Activated CD8-positive, alpha-beta memory T cell treated with anti-CD3 and anti-CD28 coated beads, Interleukin-2, amount 10 ng/mL, durations not matched to agents 7 days and 5 days (primary cell): ENCODE measurements at places on chromosomes 3 and 15.
A peak's percentile ranks its signal among the peaks of the same experiment; 100 is the strongest.

GRCh38 chr15:61050844-61051568, 178.1 kb downstream of the RORA start:
- no peak overlapping the region for H3K4me3 ChIP-seq
- H3K27ac ChIP-seq = no peak overlapping the region
- H3K4me1 ChIP-seq = peaks cover 3% of the 10 kb centered on the region
- no peak for DNase-seq

DNA sequence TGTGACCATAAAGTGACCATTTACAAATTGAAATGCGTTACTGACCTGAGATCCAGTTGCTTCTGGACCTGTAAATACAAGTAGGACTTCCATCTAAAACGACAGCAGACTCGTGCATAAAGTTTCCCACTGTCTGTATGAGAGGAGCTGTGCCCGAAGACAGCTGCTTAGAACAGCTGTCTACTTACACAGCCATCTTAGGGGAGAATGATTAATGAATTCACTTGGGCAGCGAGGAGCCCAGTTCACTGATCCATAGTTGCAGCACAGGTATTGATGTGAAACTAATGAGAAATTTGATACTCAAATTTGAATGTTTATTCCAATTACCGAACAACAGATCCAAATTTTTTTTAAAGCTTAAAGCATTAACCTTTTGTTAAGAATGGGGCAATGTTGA, 748.1 kb downstream of the NR2F2 start:
- H3K27ac ChIP-seq = no peak overlapping the region
- no peaks in the 10 kb centered on the region for H3K4me1 ChIP-seq
- H3K4me3 ChIP-seq = no peak overlapping the region
- H3K36me3 ChIP-seq = no peaks in the 10 kb centered on the region
- no peaks in the 10 kb centered on the region for H3K27me3 ChIP-seq
- DNase-seq = no peak

- no peak overlapping the region for H3K27ac ChIP-seq
- no peaks in the 10 kb centered on the region for H3K4me1 ChIP-seq
- no peak for DNase-seq
- no peaks in the 10 kb centered on the region for H3K27me3 ChIP-seq
Observed at GRCh38 chr15:96122077-96123027, 208.1 kb upstream of the NR2F2 start.

DNA sequence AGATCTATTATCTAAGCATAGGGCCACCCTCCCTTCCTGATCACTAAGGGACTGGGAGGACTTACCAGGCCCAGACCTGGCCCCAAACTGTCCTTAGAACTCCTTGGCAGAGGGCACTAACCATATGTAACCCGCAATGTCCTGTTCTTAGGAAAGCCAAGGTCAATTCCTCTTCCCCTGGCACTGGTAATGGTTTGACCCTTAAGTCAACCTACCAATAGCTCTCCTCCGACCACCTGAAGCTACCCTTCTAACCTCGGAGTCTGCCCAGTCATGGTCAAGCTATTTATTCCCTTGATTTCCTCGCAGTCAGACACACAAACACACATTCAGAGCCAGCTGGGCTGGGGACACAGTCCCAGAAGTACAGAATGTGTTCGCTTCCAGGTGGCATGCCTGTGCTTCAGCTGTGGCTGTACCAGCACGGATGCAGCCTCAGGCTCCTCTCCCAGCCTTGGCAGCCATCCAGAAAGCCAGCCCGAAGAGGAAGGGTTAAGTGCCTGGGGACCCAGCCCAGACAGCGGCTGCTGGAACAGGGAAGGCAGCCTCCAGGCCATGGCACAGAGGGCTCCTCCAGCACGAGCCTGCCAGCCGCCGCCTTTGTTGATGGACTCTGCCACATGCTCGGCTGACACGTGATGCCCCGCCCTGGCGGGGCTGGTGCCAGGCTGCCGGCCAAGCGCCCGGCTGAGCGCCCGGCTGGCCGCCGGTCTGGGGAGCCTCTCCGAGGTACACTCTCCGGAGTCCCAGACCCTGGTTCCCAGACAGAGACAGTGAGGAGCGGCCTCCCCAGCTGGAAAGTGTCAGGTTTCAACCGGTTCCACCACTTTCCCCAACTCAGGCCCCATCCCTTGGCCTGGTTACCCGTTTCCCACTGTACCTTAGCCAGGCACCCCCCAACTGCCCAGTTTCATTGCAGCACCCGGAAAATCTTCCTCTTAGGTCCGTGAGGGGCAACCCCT, 5.5 kb downstream of the BMF start:
- peaks cover 3% of the 10 kb centered on the region for H3K27me3 ChIP-seq
- peaks cover 83% of the 10 kb centered on the region for H3K4me1 ChIP-seq
- no peak for DNase-seq
- H3K4me3 ChIP-seq = no peak overlapping the region
- no peak overlapping the region for H3K27ac ChIP-seq

DNA sequence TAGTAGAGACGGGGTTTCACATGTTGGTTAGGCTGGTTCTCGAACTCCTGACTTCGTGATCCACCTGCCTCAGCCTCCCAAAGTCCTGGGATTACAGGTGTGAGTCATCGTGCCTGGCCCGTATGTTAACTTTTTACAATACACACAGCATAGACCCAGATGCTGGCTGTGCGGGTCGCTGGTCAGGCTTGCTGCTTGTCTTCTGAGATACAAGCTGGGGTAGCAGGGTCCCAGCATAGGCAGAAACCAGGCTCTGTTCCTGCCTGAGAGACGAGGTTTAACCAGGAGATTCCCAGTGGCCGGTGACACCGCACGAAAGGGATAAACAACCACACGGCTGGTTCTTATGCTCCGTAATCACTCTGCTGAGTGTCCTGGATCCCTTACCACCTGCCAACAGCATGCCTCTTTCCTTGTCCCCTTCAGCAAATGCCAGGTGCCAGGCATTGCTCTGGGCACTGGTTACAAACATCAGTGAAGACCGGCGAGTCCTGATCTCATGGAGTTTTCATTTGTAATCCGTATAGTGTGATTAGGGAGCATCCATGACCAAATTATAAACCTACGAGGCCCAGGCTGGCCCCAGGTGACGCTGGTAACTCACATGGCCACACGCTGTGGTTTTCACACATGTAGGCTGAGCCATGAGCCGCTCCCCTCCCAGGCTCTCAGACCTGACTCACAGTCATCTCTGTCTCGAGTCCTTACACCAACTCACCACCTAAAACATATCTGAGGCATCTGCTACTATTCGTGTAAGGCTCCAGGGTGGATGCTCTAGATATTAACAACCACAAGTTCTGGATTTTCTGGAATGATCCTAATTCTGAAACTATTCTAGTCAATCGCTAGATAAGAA, 125.7 kb downstream of the PDZRN3 start:
- H3K4me1 ChIP-seq = no peaks in the 10 kb centered on the region
- no peak for DNase-seq
- peaks cover 17% of the 10 kb centered on the region for H3K27me3 ChIP-seq
- no peaks in the 10 kb centered on the region for H3K36me3 ChIP-seq
- no peak overlapping the region for H3K4me3 ChIP-seq

DNA sequence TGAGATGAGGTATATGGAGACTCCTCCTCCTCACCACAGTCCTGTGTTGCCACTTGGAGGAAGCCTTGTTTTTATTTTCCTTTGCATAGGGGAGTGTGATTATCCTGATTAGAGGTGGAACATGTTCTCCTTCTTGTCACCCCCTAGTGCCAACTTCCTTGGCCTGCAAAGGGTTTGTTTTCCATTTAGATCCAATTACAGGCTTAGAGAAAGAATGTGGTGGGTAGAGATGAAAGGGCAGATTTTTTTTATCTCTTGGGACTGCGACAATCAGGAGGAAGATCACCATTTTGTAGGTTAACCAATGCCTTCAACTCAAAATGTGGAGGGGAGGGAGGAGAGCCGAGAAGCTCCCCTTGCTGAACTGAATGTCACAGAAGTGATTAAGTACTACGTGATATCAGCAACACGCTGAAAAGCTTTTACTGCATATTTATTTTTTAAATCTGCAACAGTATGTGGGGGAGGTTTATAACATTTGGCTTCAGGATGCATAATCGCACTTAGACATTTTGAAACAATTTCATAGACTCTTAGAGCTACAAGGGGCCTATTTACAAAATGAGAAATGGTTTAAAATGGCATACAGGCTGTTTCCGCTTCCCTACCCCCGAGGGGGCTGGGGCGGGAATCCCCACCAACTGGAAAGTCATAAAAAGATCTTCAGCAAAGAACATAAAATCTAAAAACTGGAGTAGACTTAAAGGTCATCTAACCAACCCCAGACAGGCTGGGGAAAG, 2.4 kb downstream of the LMCD1 start:
- H3K27ac ChIP-seq = no peak overlapping the region
- no peak for DNase-seq
- peaks cover 5% of the 10 kb centered on the region for H3K4me1 ChIP-seq
- no peak overlapping the region for H3K4me3 ChIP-seq
- no peaks in the 10 kb centered on the region for H3K36me3 ChIP-seq
- peaks cover 19% of the 10 kb centered on the region for H3K27me3 ChIP-seq

GRCh38 chr3:34504366-34504765, 705.9 kb downstream of the PDCD6IP start:
- H3K36me3 ChIP-seq = no peaks in the 10 kb centered on the region
- H3K4me3 ChIP-seq = no peak overlapping the region
- H3K4me1 ChIP-seq = no peaks in the 10 kb centered on the region
- no peaks in the 10 kb centered on the region for H3K27me3 ChIP-seq
- no peak for DNase-seq

DNA sequence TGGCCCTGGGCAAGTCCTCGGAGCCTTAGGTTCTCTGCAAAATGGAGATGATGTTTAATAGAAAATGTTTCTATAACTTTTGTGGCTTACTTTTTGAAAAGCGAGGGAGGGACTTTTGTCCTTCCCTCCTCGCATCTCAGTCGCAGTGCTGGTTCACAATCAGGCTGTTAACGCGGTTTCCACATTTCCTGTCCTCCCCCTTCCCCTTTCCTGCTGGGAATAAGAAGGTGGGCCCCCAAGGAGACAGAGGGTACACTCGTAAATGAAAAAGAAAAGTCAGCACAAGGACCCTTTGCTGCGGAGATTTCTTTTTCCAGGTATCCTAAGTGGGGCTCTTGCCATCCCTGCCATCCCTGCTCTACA, 29.5 kb downstream of the ARHGAP31 start:
- peak overlapping the region; percentile 77 for H3K4me3 ChIP-seq
- H3K4me1 ChIP-seq = peaks cover 20% of the 10 kb centered on the region
- no peaks in the 10 kb centered on the region for H3K36me3 ChIP-seq
- H3K27ac ChIP-seq = peak overlapping the region; percentile 73

DNA sequence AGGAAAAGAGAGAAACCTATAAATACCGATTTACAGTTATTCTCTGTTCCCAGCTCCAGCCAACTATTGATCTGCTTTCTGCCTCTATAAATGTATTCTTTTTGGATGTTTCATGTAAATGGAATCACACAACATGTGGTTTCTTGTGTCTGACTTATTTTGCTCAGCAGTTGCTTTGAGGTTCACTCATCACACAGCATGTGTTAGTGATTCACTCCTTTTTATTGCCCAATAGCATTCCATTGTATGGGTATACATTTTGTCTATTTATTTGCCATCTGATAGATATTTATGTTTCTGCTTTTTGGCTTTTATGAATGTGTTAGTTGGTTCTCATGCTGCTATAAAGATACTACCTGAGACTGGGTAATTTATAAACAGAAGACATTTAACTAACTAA, 23.6 kb downstream of the CCR1 start:
- no peak overlapping the region for H3K4me3 ChIP-seq
- H3K4me1 ChIP-seq = peaks cover 23% of the 10 kb centered on the region
- peaks cover under 1% of the 10 kb centered on the region for H3K27me3 ChIP-seq
- peaks cover 1% of the 10 kb centered on the region for H3K36me3 ChIP-seq

GRCh38 chr15:80036071-80036470, 23.4 kb upstream of the ZFAND6 start:
- peaks cover 24% of the 10 kb centered on the region for H3K4me1 ChIP-seq
- no peak overlapping the region for H3K27ac ChIP-seq
- no peak for DNase-seq
- peaks cover 1% of the 10 kb centered on the region for H3K36me3 ChIP-seq
- no peak overlapping the region for H3K4me3 ChIP-seq
